Fibroblast of skin of right quadriceps (primary cell): ENCODE measurements at places on chromosomes 3 and 15.

DNA sequence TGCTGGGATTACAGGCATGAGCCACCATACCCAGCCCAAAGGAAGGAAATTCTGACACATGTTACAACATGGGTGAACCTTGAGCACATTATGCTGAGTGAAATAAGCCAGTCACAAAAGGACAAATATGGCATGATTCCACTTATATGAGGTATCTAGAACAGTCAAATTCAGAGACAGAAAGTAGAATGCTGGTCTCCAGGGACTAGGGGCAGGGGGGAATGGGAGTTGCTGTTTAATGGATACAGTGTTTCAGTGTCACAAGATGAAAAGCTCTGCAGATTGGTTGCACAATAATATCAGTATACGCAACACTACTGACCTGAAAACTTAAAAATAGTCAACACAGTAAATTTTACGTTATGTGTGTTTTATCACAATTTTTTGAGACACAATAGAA, 4.1 kb downstream of the SPATA12 start:
- DNase-seq = no peak

- DNase-seq = no peak
Observed at GRCh38 chr3:138197524-138197923, 10.4 kb downstream of the ARMC8 start.

DNA sequence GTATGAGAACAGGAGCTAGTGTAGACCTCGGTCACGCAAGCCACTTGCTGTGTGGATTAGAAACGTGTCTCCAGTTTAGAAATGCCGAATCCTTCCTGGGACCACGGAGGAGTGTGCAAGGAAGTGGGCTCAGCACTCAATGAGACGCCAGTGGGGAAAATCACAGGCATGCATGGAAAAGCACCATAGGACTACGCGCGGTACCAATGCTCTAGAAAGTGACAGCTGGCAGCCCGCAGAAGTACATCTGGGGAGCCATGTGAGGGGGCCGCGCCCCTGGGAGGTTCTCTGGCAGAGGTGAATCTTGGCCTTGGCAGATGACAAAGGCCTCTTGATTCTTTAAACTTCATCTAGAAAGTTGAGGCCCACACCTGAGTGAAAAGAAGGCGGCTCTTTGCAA, 99.3 kb downstream of the LRRK1 start:
- DNase-seq = no peak

DNA sequence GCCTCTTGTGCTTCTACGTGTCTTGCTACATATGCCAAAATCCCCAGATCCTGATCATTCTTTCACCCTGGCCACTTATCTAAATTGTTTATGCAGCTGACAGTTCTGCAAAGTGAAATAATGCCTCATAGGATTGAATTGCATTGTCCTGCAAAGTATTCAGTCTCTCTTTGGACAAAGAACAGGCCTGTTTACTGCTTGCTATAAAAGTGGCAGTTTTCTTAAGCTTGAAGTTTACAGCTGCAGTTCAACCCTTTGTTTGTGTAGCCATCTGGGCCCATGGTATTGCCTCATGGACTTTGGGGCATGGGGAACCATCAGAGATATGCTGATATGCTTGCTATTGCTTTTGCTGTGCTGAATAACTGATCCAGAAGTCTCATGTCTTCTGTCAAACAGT, 523.2 kb downstream of the OTOL1 start:
- DNase-seq = no peak
